Activated CD4-positive, alpha-beta T cell treated with anti-CD3 and anti-CD28 coated beads, Interleukin-2, amount 50 U/mL, for 4 hours (primary cell): ENCODE measurements at places on chromosomes 1 and 21.

GRCh38 chr1:30868833-30869435 is 39.6 kb downstream of the SDC3 start:
- no peak for DNase-seq

- no peak for DNase-seq
Measured at GRCh38 chr1:2853711-2854110, 52.2 kb upstream of the TTC34 start.

- DNase-seq: no peak
Measured at GRCh38 chr21:36388096-36388495, 2.9 kb downstream of the CHAF1B start.

- no peak for DNase-seq
Measured at GRCh38 chr1:109161858-109162606, 48.1 kb downstream of the ELAPOR1 start.

GRCh38 chr21:30713766-30714165 is 4.8 kb downstream of the KRTAP21-3 start:
- no peak for DNase-seq

- no peak for DNase-seq
Measured at GRCh38 chr1:14010476-14010875, 310.5 kb downstream of the PRDM2 start.

GRCh38 chr1:30537279-30537678 is 186.1 kb downstream of the MATN1 start:
- DNase-seq: no peak

GRCh38 chr1:205301842-205302588 is 19.5 kb downstream of the NUAK2 start:
- DNase-seq: no peak

GRCh38 chr1:98388441-98388840 is 273.1 kb upstream of the SNX7 start:
- DNase-seq: no peak

DNA sequence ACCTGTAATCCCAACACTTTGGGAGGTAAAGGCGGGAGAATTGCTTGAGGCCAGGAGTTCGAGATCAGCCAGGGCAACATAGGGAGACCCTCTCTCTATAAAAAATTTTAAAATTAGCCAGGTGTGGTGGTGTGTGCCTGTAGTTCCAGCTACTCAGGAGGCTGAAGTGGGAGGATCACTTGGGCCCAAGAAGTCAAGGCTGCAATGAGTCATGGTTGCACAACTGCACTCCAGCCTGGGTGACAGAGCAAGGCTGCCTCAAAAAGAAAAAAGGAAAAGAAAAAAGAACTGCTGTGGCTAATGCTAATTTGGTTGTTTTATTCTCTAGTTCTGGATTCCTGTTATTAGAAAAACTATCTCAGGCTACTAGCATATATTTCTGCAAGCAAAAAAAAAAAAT is 29.8 kb downstream of the DBT start:
- DNase-seq: no peak

DNA sequence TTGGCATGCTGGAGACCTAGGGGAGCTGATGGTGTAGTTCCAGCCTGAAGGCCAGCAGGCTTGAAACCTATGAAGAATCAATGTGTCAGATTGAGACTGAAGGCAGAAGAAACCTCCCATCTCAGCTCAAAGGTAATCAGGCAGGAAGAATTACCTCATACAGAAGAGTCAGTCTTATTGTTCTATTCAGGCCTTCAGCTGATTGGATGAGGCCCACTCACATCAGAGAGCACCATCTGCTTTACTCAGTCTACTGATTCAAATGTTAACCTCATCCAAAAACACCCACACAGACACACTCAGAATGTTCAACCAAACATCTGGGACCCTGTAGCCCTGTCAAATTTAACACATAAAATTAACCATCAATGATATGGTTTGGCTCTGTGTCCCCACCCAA is 13.7 kb upstream of the CCN1 start:
- no peak for DNase-seq

DNA sequence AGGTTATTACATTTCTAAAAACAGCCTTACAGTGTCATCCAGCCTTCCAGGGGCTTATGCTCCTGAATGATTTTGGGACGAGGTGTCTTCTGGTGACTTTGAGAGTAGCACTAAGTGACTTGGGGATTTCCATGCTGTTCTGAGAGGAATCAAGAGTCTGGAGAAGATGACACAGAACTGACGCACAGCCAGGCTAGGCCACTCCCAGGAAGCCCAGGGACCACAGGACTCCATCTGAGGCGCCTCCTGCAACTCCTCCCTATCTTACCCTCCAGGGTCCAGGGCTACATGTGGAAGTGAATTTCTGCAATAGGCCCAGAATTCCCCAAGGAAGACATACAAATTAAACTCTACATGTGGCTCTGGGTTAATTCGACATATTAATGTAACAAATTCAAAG is 92.5 kb downstream of the SLC25A24 start:
- peak; percentile 37 for DNase-seq
